ENCODE measurements at places on chromosomes 1 and 21.

- DNase-seq = no peak
Measured at GRCh38 chr1:239929317-239929716, 162.4 kb upstream of the FMN2 start.

DNA sequence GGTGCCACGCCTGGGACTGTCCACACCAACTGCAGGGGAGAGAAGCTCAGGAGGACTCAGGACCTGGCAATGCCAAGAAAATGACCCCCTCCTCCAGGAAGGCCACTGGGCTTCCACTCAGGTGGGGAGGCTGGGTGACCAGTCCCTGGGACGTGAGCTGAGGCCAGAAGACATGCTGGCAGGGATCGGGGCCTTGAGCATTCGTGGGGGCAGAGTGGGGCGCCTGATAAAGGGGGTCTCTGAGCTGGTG, 15.3 kb upstream of the COL6A2 start:
- peak; percentile 30 for DNase-seq

DNA sequence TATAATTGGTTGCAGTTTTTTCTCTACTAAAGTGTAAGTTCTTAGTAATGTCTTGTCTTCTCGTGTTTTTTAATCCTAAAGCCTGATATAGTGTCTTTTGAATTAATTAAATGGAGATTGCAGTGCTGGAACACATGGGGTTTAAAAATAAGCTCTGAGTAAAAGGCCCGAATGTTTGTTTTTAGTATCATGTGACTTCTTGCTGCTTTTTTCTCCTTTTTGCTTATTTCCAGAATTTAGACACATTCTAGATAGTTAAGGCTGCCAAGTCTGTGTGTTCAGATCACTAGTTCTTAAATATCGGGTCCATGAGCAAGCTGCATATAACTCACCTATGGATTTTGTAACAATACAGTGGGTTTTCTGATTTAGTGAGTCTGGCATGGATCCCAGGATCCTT, 27.5 kb downstream of the KCTD3 start:
- DNase-seq = no peak

- no peak for DNase-seq
Measured at GRCh38 chr1:196438329-196438728, 169.9 kb downstream of the KCNT2 start.

DNA sequence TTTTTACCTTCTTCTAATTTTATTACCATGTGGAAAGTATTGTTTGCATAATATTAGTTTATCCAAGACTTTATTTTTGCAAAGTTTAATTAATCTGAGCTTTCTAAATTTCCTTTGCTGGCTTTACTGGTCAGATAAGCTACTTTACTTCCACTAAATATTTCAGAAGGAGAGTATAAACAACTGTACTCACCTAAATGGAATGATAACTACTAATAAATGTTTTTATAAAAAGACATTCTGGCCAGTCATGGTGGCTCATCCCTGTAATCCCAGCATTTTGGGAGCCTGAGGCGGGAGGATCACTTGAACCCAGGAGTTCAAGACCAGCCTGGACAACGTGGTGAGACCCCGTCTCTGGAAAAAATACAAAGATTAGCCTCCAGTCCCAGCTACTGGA, 36.0 kb downstream of the ATP8B2 start:
- DNase-seq = no peak

DNA sequence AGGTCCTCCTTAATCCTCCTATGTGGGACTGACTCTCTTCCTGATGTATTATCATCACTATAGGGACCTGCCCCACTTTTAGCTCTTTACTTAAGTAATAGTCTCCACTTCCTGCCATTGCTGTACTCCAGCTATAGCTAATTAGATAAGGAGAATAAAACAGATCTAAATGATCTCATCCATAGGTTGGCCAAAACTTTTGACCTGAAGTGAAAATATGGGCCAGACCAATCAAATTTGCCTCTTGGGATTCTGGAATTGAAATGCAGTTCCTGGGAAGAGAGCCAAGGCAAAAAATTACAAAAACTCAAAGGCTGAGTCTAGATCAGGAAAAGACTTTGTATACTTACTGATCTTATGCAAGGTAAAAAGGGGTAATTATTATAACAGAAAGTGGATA, 36.1 kb upstream of the PDE4B start:
- DNase-seq = no peak

DNA sequence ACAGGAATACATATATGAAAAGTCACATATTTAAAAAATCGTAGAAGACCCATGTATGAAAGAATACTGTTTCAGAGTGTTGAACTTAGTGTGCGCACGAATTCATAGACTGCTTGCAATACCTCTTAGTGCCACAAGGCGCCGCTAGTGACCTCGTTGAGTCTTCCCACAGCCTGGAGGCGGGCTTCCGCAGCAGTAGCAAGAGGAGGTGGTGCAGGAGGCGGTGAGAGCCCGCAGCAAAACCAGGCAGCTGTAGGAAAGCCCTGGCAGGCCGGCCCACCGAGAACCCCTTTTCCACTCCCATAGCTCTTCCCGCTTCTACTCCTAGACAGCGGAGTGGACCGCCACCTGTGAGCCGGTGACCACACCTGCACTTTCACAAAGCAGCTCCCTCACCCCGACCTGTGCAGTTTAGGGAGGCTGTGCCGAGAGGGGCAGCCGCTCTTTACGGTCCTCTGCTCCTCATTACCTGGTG, 23.5 kb downstream of the MTARC1 start:
- peak; percentile 85 for DNase-seq

GRCh38 chr1:82317671-82318070, 516.9 kb downstream of the ADGRL2 start:
- no peak for DNase-seq

- no peak for DNase-seq
Measured at GRCh38 chr1:217135569-217135915, 412.3 kb upstream of the ESRRG start.

- no peak for DNase-seq
Measured at GRCh38 chr1:22592919-22593790, 29.9 kb downstream of the EPHA8 start.

- DNase-seq = no peak
Measured at GRCh38 chr1:44345187-44345775, 9.8 kb downstream of the ERI3 start.

DNA sequence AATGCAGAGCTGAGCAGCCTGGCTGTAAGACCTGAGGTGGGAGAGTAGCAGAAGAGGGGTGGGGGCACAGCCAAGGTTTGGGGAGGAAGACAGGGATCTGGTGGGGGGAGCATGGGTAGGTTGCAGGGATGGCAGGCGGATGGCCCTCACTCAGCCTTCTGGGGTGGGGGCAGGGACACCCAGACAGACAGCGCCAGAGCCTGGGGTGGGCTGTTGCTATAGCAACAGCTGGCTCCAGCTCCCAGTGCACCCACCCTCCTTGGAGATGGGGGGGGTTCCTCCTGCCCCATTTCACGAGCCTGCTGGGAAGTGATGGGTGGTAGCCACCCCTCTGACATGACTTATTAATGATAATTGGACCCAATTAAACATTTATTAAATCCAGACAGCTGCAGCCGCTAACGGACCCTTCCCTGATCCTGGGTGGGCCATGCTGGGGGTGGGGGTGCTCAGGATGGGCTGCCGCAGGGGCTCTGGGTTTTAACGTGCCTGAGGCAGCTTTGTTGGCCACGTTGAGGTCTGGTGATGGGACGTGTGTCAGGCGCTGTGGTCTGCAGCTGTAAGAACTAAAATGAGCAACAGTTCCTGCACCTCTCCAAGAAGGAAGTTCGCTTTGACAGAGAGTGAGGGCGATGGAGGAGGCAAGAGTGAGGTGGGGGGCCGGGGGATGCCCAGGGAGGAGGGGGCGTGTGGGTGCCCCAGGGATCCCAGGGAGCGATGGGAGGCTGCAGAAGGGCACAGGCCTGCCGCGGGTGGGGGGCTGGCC, 19.4 kb downstream of the AGRN start:
- DNase-seq = no peak

DNA sequence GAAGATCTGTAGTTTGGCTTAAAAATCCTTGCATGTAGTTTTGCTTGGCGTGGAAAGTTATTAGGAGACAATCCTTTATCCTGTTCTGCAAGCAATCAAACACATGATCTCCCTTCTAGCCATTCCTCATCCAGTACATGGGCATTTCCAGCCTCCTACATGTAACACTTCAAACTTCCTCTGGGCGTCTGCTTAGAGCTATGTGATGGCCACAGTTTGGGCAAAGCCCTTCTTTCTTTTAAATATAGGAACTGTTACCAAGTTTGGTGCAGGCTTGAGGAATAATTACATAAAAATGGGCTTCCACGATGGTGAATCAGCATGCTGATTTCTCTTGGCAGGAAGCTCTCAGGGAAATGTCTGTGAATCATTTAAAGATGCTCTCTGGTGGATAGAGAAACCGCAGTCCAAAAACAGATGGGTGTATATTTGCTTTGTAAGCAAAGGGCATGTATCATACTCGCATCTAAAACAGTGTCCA, 176.9 kb upstream of the FMN2 start:
- DNase-seq = peak; percentile 29

DNA sequence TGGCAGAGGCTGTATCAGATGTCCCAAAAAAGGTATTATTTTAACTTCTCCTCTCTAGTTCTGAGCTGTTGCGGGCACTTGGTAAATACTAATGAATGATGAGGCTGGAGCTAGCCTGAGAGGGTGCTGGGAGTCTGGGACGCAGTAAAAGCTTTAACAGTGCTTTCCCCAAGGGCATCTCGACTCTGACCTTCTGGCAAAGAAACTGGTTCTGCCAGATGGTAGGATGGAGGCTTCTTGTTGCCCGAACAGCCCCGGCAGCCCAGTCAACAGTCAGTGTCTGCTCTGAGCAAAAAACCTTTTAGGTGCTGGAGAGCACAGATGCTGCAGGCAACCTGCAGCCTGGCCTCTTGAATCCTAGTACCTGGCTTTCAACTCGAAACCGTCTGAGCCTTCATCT, 2.5 kb upstream of the PNRC2 start:
- DNase-seq = no peak

DNA sequence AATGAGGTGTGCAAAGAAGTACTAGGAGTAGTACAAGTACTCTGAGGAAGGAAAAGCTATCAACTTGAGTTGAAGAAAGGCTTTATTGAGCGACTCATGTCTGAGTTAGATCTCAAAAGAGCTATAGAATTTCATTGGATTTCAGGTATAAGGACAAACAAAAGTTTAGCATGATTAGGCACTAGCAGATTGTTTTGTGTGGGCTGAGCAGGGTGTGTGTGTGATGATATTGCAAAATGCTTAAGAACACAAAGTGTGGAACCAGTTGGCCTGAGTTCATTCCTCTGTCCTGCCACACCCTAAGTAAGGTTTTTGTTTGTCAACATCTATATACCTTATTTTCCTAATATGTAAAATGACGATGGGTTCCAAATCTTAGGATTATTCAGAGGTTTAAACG, 158.9 kb downstream of the KCNK2 start:
- no peak for DNase-seq

GRCh38 chr1:87743256-87743655, 414.6 kb downstream of the LMO4 start:
- DNase-seq = no peak

GRCh38 chr1:110877364-110877763, 4.4 kb downstream of the CD53 start:
- DNase-seq = no peak

- DNase-seq = no peak
Measured at GRCh38 chr1:169390303-169390702, 22.3 kb downstream of the BLZF1 start.

DNA sequence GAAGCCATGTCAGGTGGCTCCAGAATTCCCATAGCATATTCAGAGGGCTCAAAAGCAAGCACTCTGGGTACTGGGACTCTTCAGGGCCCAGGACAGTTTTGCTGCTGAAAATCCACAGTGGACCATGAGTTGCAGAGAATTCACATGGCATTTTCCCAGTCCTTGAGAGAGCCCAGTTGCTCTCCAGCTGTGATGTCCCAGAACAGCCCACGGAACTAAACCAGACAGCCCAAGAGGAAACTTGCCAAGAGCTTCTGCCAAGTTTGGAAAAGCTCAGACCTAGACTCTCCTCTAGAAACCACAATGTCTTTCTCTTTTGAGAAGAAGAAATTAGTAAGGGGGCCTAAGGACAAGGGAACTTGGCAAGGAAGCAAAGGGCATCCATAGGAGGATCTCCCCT, 69.4 kb downstream of the RGS2 start:
- peak; percentile 38 for DNase-seq

- peak; percentile 49 for DNase-seq
Measured at GRCh38 chr1:19445417-19446342, 39.7 kb downstream of the CAPZB start.

GRCh38 chr1:180228648-180229482, 1.2 kb upstream of the LHX4 start:
- DNase-seq = no peak

DNA sequence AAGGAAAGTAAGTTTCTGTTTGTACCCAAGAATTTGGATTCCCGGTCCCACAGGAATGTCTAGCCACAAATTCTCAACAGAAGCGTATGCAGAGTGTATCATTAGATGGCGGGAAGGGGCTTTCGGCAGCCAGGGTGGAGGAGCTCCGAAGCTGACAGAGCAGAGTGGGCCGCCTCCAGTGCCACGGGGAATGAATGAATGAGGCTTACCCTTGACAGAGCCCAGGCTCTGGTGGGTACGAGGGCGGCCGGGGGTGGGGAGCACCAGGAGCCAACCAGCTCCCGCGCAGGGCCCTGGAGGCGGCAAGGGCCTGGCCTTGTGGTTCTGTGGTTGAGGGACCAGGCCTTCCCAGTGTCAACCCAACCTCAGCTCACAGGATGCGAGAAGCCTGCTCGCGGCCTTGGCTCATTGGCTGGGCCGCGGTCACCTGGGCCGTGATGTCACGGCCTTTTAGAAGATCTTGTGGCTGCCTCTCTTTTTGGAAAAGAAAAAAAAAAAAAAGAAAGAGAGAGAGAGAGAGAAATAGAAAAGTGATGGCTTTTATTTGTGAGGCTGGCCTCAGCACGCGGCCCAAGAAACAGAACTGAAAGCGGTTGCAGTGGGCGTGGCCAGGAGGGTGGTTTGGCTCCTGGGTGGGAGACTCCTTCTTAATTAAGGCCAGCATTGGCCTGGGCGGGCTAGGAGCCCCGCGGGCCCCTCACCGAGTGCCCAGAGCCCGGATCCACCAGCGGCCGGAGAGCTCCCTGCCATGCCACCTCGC, 34.9 kb upstream of the RUNX3 start:
- peak; percentile 77 for DNase-seq

GRCh38 chr1:33971018-33971710, 107.3 kb downstream of the HMGB4 start:
- DNase-seq = no peak

DNA sequence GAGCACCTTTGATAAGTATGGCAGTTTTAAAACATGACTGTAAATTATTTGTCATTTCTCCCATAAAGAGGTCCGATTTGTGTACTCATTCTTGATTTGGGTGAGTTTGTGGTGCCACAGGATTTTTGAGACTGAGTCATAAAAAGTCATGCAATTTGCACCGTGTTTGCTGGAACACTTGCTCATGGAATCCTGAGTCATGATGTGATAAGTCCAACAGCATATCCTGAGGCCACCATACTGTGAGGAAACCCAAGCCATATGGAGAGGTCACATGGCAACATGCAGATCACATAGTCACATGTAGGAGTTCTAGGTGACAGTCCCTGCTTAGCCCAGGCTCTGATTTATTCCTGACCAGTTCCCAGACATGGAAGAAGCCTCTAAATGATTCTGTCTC, 40.8 kb upstream of the PRRX1 start:
- no peak for DNase-seq

DNA sequence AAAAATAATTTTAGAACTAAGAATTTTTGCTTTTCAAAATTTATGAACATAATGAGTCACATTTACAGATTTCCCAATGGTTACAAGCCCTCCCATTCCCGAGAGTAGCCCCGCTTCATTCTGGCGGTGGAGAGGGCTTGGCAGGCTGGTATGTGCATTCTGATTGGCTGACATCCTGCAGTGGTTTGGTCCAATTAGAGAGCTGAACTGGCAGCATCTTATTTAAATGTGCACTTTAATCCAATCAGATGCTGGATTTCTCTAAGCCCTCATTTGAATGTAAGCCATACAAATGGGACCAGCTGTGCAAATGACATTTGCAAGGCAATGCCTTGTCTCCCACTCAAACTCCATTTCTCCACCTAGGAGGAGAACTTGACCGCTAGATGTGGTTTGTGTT, 18.0 kb upstream of the TRIM17 start:
- DNase-seq = no peak
